ENCODE measurements at places on chromosomes 4 and X.
A peak's percentile ranks its signal among the peaks of the same experiment; 100 is the strongest.

- DNase-seq, result peak; percentile 36
Measured at GRCh38 chr4:10403633-10404445, 53.4 kb downstream of the ZNF518B start.

DNA sequence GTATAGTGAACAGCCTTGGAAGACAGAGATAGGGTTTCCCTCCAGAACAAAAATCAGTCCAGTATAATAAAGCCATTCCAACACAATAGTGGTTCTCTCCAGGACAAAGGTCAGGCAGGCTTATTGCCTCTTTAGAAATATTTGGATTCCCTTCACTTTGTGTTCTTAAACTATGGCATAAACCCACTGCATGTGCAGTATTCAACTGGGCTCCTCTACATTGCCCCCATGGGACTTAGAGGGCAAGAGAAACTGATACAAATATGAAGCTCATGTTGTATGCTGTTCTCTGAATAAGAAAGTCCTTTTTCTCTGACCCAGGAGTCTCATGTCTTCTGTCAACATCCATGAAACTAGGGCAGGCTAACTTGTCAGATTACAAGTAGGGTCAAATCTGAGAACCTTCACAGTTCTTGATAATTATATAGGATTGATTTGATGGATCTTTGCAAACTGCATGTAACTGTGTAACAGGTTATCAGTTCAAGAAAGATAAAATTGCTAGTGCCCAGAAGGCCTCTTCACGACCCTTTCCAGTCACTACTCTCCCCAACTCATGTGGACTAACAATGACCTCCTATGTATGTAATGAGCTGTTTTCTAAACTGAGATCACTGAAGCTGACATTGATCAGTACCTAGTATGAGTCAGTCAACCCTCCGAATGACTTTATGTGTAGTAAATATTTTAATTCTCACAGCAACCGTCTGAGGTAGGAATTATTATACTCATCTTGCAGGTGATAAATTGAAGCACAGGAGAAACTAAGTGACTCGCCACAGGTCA is 31.9 kb upstream of the FAM9C start:
- DNase-seq, result no peak

GRCh38 chrX:643911-644303 is 13.3 kb downstream of the SHOX start:
- no peak for DNase-seq

DNA sequence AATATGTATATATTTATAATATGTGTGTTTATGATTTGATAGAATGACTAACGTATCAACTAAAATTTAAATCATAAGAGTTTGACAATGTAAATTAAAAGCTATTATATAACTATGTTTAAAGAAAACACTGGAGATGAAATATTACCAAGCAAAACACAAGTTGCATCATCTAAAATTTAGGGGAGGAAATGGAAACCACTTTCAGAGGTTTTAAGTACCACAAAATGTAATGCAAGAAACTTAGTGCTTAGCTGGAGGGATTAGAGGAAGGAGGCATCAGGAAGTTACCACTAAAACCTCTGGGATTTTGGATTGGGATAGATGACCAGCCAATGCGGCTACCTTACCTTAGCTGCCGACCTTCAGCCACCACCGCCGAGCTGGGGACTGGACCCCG is 1192.1 kb upstream of the PRKX start:
- no peak for DNase-seq

- DNase-seq, result peak; percentile 74
Measured at GRCh38 chr4:17544205-17544604, 29.2 kb downstream of the CLRN2 start.

DNA sequence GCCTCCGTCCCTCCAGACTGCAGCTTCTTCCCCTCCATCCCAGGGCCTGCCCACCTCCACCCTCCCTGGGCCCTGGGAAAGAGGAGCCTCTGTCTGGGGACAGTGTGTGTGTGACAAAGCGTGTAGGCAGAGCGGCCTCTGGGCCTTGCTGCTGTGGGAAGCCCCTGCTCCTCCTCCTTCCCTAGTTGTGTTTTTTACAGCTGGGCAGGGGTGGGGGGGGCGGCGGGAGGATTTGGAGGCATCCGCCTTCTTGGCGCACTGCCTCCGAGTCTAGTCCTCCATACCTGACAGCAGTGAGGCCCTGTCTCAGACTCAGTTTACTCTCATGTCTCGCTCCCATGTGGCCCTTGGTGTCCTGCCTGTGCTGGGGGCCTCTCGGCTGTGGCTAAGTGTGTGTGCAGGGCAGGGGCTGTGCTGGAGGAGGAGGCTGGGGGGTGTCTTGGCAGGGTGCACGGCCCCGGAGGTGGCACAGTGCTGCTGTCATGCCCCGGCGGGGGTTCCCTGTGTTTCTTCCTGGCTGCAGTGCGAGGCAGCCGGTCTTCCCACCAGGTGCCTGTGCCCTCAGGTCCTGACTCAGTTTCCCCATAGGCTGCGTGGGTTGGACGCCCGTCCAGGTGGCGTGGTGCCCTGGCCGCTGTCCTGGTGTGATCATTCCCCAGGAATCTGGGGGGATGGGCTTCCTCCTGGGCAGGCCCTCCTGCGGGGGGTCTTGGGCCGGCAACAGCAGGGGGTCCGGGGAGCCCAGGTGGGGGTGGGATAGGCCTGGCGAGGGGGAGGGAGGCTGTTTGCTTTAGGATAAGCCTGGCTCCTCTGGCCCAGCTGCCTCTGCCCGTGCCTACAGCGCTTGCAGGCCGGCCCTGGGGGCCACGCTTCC is 7.0 kb downstream of the FGFRL1 start:
- DNase-seq, result no peak

DNA sequence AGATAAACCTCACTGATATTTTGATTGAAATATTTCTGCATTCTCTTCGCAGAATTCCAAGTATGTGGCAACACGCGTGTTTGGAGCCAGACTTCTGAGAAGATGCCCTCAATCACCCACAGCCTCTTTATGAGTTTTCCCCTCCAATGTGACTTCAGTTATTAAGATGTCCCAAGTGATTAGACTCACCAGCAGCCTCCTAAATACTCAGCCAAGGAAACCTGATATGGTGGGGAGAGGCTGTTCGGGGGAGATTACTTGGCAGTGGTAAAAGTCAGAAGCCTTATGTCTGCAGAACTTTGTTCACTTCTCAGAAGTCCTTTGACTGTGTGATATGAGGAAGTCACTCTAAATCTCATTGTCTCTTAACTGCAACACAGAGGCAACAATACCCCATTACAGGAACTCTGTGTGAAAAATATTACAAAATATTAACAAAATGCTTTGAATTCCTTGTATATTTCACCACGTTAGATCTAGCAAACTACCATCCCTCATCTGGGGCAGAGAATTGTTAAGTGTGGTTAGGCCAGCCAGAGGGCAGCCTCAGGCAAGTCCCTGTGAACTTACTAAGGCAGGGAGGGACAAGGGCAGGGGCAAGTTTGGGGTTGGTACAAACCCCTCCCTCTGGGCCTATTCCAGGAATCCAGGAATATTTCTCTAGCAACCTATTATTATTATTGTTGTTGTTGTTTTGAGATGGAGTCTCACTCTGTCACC is 151.4 kb upstream of the USP9X start:
- DNase-seq, result no peak

DNA sequence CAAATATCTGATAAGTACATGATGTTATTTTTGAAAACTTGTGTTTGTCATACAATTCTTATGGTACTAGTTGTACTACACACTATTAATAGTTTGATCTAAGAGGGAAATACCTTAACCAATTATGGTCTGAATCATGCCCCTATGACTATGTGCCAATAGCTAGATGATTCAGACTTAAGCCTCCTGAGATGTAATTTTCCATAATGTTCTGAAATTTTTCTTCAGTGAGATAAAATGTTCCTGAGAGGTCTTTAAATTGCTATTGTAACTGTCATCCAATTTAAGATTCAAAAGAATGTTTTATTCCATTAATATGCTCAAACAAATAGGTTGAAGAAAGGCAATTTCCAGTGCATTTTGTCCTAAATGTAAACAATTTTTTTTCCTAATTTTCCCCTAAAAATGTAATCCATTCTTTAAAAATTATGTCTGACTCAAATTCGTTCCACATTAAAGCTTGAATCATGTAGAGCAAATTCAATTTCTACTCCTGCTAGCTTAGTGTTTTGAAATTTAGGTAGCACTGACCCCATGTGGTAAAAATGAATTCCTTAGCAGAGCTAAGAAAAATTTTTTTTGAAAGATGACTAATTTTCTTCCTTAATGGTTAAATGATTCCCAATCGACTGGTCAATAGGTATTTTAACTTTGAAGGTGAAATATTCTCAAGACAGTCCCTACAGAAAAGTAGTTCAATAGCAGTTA is 49.1 kb downstream of the APOOL start:
- DNase-seq, result no peak

- DNase-seq, result no peak
Measured at GRCh38 chr4:170526471-170526870, 436.7 kb upstream of the AADAT start.

GRCh38 chr4:139483000-139483399 is 29.1 kb downstream of the RAB33B start:
- DNase-seq, result no peak

DNA sequence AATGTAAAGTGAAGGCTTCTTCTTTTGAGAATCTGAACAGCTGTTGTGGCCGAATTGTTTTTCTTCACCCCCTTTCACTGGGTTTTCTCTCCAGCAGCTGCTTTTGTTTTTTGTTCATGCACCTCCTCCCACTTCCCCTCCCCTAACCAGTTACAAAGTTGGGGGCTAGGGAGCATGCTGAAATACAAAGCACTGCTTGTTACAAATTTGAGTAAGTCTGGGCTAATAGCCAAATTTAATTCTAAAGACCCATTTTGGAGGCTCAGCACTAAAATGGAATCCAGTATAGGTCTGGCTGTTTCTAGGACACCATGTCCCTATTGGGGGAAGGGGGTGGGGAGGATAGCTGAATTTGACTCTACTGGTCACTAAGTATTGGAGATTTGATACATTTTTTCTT is 89.2 kb upstream of the GPM6B start:
- DNase-seq, result no peak

DNA sequence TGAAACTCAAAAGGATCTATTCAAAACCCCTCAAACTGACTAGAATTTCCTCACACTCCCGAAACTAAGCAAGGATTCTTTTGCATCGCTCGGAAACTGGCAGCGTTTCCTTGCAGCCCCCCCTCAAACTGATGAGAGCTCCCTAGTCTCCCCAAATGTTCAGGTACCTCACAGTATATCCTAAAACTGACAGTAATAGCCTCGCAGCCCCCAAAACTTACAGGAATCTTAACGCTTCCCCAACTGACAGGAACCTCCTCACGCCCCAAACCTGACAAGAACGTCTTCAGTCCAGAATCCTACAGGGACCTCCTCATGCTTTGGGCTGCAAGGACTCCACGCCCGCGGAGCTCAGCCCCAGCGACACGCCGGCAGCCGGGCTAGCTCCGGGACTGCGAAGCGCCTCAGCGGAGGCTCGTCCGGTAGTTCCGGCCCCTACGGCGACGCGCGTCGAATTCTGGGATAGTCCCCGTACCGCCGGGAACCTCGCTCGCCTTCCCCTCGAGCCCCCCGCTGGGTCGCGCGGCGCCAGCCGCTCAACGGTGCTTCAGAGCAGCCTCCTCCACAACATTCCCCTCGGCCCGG is 640 bp downstream of the PHF8 start:
- peak; percentile 84 for DNase-seq

GRCh38 chrX:13102636-13103035 is 58.2 kb upstream of the FAM9C start:
- DNase-seq, result no peak

- no peak for DNase-seq
Measured at GRCh38 chrX:70754169-70754848, 154.2 kb downstream of the TEX11 start.

DNA sequence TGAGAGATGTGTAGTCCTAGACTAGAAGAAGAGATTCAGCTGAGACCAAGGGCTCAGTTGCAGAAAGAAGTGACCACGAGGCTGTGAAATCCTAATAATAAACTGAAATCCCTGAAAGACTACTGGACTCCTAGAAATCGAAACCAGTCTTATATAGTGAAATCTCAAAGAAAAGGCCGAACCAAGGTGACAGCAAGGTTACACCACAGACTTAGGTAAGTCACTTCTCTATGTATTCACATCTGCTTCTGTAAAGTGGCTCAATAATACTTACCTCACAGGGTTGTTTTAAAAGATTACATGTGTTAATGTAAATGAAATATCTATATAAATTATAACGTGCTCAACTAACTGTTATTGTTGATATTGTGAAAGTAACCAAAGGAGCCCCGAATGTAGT is 60.3 kb downstream of the ARSJ start:
- DNase-seq, result no peak

DNA sequence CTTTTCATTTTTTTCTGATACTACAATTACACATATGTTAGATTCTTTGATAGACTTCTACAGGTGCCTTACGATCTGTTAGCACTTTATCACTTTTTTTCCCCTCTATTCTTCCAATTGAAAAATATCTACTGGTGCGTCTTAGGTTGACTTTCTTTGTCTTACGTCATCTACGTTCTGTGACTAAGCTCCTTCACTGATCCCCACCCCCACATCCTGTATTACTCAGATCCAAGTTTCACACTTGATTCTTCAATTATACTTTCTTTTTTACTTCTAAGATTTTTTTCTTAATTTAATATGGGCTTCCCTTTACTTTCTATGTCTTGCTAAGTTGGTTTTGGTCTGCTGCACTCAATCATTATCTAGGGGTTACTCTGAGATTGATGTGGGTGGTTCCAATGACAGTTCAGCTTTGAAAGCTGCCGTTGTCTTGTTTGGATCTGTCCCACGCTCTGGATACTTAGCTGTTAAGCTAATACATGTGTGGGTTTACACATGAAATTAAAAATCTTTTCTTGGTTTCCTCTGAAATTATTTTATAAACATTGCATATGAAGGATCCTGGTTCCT is 1321.1 kb downstream of the RAPGEF2 start:
- DNase-seq, result no peak

DNA sequence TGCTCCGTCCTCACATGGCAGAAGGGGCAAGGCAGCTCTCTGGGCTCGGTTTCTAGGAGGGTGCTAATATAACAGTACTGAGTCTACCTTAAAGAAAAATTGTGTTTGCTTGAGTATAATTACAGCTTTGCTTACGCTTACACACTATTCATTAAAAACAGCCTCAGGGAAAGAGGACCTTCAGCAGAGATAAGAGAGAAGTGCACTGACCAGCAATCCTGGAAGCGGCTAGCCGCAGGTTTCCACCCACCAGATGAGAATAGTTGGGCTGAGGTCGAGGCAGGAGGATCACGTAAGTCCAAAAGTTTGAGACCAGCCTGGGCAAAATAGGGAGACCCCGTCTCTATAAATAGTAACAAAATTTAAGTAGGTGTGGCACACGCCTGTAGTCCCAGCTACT is 15.2 kb upstream of the MRFAP1 start:
- peak; percentile 59 for DNase-seq

Measured in NCI-H1417 (cell line).